ENCODE measurements at places on chromosomes 7 and 10.
A peak's percentile ranks its signal among the peaks of the same experiment; 100 is the strongest.

GRCh38 chr7:4606797-4607196, 75.3 kb upstream of the FOXK1 start:
- DNase-seq, result no peak

- no peak for DNase-seq
These were observed 20.7 kb downstream of the COX15 start for GRCh38 chr10:99711129-99711719.

GRCh38 chr7:29269935-29270334, 75.4 kb downstream of the CHN2 start:
- DNase-seq, result no peak

DNA sequence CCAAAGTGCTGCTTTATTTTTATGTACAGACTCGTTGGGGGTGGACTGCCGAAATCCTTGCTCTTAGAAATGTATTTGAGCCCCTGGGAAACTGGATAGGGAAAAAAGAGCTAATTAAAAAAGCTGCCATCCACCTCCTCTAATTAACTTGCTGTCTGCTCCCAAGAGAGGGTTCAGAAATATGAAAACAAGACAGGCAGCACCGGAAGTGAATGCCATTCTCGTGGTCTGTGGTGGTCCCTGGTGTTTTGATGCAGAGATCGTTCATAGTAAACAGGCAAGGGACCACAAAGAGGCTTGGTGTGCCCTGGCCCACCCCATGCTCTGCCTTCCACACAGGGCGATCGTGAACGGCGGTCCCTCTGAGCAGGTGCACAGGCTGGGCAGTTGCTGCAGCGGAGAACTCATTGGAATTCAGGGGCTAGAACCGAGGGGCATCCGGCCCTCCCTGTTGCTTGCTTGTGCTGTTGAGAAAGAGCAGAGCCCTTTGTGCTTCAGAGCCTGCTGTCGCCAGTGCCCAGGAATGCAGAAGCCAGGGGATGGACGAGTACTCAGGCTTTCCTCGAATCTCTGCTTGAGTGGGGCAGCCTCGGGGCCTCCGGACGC, 79.1 kb upstream of the BTBD16 start:
- DNase-seq, result no peak

DNA sequence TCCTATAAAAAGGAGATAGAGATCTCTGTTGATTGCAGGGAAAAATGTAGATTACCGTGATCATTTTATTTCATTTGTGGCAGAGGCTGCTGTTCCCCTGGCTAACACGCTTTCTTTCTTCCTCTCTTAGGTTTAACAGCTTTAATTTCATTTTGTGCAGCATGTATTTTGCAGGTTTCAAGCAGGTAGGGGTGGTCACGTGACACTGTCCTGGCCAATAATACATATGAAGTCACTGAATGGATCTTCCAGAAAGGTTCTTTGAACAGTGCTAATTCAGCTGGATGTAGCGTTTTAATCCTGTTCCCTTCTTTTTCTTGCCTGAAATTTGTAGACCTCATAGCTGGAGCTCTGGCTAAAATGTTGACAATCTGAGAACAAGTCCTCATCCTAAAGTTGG, 3.6 kb upstream of the EPHB6 start:
- DNase-seq, result no peak

GRCh38 chr10:43372765-43373361, 1.4 kb downstream of the FXYD4 start:
- DNase-seq, result no peak

- peak; percentile 61 for DNase-seq
These were observed 1272.8 kb downstream of the TYW1 start for GRCh38 chr7:68269405-68269804.

- DNase-seq, result no peak
These were observed 22.9 kb downstream of the BTBD16 start for GRCh38 chr10:122293961-122294380.

GRCh38 chr7:107172276-107173032, 3.7 kb downstream of the HBP1 start:
- no peak for DNase-seq

GRCh38 chr10:3494131-3494837, 290.7 kb downstream of the KLF6 start:
- no peak for DNase-seq
